A549 treated with RU486 at 1 μM for 4 hours (cell line): ENCODE measurements at places on chromosomes 4 and X. TPM values are rescaled to one million over a fixed set of nuclear protein-coding genes. Genes with fewer than 3 reads are reported as not detected.

Gene CACNA1F
- total RNA-seq: not detected in 5 replicates

Gene ABLIM2
- 0.54 to 0.88 TPM (median 0.58 TPM) in 5 replicates for total RNA-seq

Gene FGFR3
- total RNA-seq: 1.4 to 2.5 TPM (median 1.9 TPM) in 5 replicates

Gene RBM3
- total RNA-seq: 305 to 526 TPM (median 363 TPM) in 5 replicates

Gene QRFPR
- 0.13 TPM in 1 of 5 replicates, not detected in the others for total RNA-seq

Gene SYTL4
- 1.9 to 2.6 TPM (median 2.2 TPM) in 5 replicates for total RNA-seq

Gene HSD17B13
- 0.06 to 0.07 TPM in 2 of 5 replicates, not detected in the others for total RNA-seq

Gene ZCCHC18
- 0.08 to 0.25 TPM (median 0.15 TPM) in 3 of 5 replicates, not detected in the others for total RNA-seq

Gene KIT
- total RNA-seq: not detected in 5 replicates
